ENCODE measurements at places on chromosomes 6 and 20.

DNA sequence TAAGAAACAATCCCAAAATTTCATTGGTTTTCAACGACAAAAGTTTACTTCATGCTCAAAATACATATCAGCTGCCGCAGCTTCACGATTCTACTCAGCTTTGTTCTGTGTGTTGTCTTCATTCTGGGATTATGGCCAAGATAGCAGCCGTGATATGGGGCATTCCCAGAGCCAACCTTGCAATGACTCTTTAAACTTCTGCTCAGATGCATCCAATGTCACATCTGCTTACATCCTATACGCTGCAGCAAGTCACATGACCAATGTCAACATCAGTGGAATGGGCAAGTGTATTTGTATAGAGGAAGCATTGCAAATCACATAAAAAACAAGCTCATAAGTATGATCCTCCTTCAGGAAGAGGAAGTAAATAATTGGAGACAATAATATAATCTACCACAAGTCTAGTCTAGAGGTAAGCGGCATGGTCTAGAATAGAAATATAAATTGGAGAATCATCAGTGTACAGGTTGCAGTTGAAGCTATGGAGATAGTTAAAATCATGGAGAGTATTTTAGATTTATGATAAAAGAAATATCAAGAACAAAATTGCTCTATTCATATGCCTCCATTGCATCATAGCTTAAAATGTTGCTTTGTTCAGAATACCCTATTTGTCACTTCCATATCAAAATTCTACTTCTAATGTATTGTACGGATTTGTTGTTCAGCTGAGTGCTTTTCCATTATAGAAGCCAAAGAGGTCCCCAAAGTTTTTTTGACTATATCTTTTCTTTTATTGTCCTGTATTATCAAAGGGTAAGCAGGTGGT is 7.2 kb upstream of the C6orf141 start:
- DNase-seq: no peak

GRCh38 chr6:143325379-143326140 is 124.9 kb downstream of the ADAT2 start:
- no peak for DNase-seq

DNA sequence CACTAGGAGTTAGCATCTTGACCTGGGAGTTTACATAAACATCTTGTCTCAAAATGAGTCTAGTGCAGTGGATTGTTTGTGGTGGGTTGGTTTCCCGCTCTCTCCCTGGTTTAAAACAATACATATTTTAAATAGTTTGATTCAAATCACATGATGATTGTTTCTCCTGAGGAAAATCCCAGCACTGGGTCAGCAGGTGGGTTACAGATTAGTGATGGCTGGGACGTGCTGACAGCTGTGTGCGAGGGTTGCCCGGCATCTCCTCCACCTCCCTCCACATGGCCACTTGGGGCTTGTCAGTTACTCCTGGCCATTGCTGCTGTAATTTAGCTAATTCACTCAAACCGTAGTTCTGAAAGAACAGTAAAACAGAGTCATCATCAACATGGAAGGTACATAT is 306.4 kb upstream of the CITED2 start:
- DNase-seq: no peak

DNA sequence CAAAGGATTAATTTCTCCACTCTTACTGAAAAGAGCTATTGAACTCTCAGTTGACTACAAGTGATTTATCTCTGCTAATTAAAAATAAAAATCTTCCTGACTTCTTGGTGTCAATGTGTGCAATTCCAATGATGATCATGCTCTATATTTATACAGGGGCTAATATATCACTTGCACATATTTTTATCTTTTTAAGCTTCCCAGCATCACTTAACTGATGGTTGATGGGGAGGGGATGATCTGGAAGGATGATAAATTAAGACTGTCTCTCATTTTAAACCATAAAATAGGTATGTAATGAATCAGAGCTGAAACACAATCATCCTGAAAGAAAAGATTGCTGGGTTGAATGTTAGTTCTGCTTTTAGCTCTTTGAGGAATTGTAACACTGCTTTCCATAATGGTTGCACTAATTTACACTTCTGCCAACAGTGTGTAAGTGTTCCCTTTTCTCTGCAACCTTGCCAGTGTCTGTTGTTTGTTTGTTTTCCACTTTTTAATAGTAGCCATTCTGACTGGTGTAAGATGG is 169.6 kb upstream of the ECI2 start:
- no peak for DNase-seq

- DNase-seq: no peak
These were observed 184.2 kb upstream of the FOXA2 start for GRCh38 chr20:22768266-22769178.

All from activated CD8-positive, alpha-beta memory T cell treated with anti-CD3 and anti-CD28 coated beads for 48 hours (primary cell).